Sciatic nerve (tissue), 2 donors: ENCODE measurements at places on chromosomes 2 and 18.

DNA sequence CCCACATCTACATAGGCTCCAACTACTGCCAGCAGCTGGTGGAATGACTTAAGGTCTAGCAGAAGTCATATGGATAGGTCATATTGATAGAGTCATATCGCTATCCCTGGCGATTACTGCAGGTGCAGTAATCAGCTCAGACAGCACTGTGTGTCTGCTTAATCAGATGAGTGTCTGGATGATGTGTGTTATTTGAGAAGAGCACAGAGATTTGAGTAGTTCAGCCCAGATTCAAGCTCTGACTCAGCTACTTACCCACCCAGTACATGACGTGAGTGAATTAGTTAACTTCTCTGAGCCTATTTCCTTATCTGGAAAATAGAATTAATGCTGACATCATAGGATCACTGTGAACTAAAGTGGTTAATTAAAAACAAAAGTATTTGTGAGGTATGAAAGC lies 78.9 kb downstream of the EHD3 start:
- no peak for DNase-seq

GRCh38 chr2:110772383-110772755 lies 40.0 kb downstream of the ACOXL start:
- DNase-seq = no peak

- no peak for DNase-seq
These were observed 1.8 kb downstream of the ADRA2B start for GRCh38 chr2:96114546-96114902.

- DNase-seq = no peak
These were observed 302.4 kb downstream of the LRRTM1 start for GRCh38 chr2:80002112-80002511.

GRCh38 chr2:150528861-150529801 lies 41.7 kb upstream of the RND3 start:
- no peak for DNase-seq

- no peak for DNase-seq
These were observed 46.7 kb downstream of the NDUFA10 start for GRCh38 chr2:239978411-239978810.

DNA sequence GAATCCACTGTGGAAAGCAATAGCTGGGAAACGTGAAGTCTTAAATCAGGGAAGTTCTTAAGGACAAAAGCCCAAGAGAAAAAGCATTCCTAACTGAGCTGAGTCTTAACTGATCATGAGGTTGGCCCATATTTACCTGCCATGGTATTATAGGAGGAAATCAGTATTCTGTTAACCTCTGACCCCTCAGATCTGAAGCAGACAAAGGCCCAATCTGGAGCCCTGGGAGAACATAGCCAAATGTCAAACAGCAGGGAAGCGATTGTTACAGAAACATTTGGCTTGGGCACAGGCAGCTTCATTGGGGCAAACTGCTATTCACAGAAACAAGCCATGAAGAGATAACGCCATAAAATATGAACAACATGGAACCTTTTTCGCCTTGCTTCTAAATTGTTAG lies 18.8 kb downstream of the EPHA4 start:
- DNase-seq = no peak
